Fibroblast of skin of right quadriceps (primary cell): ENCODE measurements at places on chromosomes 4 and X.

DNA sequence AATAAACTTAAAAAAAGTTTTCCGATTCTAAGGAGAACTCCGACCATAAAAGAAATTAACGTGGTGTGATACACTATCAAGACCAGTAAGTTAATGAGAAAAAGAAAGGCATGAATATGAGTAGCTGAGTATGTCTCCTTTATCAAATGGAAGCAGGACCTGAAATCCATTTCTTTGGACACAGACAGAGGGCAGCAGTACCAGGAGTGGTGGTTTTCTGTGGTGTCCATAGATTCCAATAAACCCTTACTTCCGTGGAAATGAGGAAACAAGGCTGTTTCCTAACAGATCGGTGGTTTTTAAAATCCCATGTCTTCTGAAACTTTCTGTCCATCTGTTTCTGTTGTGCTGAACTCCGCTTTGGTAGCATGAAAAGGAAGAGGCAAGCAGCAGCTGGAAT lies 128.5 kb upstream of the TSPAN5 start:
- DNase-seq, result peak; percentile 2

- no peak for DNase-seq
These were observed 988.7 kb downstream of the FAM133A start for GRCh38 chrX:94662689-94663088.

- no peak for DNase-seq
These were observed 51.9 kb upstream of the LAS1L start for GRCh38 chrX:65586491-65586890.

GRCh38 chrX:24207826-24208225 lies 58.3 kb downstream of the ZFX start:
- peak; percentile 39 for DNase-seq

DNA sequence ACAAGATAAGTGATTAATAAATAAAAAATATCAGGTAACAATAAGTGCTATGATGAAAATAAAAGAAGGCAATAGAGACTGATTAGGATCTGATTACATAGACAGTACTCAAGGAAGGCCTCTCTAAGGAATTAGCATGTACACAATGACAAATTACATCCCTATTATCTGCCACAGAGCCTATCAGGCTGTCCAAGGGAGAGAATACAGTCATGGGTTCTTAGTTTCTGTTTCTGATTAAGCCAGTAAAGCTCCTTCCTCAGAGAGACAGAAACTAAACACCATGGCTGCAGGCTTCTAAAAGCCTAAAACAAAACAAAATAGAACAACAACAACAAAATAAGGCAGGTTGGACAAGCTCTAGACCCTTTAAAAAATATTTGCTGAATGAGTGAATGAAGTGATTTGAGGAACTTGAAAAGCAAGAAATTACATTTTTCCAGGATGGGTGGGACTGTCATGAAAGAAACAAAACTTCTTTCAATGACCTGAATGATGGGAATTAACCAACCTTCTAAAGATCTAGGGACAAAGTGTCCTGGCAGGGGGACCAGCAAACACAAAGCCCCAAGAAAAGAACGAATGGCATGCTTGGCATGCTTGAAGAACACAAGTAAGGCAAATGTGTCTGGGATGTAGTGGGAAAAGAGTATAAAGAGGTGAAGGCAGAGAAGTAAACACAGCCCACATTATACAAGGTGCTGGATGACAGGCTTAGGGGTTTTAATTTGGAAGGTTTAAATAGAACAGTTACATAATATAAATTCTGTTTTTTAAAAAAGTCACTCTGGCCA lies 44.1 kb downstream of the NAA11 start:
- DNase-seq, result no peak

DNA sequence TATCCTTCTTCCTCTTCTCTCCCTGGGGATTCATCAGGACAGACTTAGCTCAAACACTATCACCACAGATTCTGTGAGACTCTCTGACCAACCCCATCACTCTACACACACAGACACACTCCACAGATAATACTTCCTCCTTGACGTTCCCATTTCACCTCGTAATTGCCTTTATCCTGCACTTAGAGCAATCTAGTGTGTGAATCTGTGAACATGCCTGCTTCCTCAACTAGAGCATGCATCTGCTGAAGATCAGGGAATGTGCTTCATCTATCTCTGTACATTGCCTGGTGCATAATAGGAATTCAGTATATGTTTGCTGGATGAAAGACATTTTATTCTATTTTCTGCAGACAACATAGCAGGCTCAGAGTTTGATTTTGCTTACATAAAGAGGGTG lies 25.1 kb upstream of the HS6ST2 start:
- DNase-seq, result no peak

DNA sequence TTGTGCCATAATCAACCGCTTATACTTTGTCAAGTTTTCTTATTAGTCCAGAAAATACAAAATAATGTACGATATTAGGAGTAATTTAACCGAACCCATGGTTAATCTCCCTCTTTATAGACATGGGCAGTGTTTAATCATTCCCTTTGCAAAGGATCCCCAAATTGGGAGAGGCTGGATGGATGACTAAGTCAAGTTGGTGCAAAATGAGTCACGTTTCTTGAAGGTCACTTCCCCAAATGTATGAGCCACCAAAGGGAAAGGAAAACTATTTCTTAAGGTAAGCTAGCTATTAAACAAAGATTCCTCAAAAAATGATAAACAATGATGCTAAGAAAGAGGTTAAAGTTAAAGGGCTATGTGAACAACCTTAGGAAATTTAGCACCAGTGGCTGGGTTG lies 17.5 kb downstream of the MAML3 start:
- DNase-seq, result peak; percentile 67

GRCh38 chrX:67614423-67614822 lies 70.6 kb downstream of the AR start:
- DNase-seq, result peak; percentile 30

DNA sequence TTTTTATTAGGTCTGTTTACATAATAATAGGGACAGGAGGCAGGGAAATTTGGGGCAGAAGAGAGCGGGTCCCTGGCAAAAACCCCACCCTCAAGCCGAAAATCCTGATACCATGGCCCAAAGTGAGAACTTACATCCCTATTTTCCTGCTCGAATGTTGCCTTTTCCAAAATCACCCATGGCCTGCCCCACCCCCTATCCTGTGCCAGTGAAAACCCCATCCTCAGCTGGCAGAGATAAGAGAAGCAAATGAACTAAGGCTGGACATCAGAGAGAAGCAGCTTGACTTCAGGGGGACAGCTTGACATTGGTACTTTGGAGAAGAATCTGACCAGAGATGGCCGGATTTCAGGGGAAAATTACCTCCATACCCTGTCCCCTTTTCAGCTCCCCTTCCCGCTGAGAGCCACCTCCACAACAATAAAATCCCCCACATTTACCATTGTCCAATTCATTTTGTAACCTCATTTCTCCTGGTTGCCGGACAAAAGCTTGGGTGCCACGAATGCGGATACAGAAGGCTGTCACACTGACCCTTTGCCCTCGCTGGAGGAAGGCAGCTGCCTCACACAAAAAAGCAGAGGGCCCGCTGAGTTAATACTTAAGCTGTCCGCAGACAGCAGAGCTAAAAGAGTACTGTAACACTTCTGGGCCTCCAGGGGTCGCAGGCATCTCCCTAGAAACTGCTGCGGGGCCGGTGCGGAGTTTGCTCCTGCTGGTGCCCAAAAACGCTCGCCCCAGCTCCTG lies 196.2 kb downstream of the SNCA start:
- peak; percentile 53 for DNase-seq

- DNase-seq, result peak; percentile 89
These were observed at the start of gene UBE2K for GRCh38 chr4:39697740-39698423. TSS of gene UBE2K (plus strand) at chr4:39698136. CDS start at chr4:39698328, 192 bp downstream.

- no peak for DNase-seq
These were observed 697 bp downstream of the SRPK3 start for GRCh38 chrX:153781428-153782047.

- DNase-seq, result no peak
These were observed 159.6 kb downstream of the STIM2 start for GRCh38 chr4:27020203-27020602.

GRCh38 chrX:44946771-44947170 lies 73.8 kb downstream of the KDM6A start:
- no peak for DNase-seq

DNA sequence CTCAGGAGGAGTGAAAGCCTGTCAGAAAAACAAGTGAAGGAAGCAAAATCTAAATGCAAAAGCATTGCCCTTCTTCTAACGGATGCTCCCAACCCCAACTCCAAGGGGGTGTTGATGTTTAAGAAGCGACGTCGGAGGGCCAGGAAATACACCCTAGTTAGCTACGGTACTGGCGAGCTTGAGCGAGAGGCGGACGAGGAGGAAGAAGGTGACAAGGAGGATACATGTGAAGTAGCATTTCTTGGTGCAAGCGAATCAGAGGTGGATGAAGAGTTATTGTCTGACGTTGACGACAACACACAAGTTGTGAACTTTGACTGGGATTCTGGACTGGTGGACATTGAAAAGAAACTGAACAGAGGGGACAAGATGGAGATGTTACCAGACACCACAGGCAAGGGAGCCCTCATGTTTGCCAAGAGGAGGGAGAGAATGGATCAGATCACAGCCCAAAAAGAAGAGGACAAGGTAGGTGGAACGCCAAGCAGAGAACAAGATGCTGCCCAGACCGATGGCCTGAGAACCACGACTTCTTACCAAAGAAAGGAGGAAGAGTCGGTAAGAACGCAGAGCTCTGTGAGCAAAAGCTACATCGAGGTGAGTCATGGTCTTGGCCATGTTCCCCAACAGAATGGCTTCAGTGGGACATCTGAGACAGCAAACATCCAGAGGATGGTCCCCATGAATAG lies 105.6 kb upstream of the MYOZ2 start:
- no peak for DNase-seq

DNA sequence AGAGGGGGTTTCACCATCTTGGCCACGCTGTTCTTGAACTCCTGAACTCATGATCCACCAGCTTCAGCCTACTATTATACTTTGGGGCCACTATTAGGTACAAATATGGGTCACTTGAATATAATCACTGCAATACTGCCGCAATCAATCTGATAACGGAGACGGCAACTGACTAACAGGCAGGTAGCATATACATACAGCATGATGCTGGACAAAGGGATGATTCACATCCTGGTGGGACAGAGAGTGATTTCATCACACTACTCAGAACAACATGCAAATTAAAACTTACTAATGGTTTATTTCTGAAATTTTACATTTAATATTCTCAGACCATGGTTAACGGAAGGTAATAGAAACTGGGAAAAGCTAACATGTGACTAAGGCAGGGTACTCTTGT lies 10.9 kb downstream of the LRBA start:
- peak; percentile 37 for DNase-seq
